Activated gamma-delta T cell treated with anti-CD3 and anti-CD28 coated beads, Interleukin-2, amount 50 U/mL, for 16 hours (primary cell): ENCODE measurements at places on chromosomes 11 and 22.

DNA sequence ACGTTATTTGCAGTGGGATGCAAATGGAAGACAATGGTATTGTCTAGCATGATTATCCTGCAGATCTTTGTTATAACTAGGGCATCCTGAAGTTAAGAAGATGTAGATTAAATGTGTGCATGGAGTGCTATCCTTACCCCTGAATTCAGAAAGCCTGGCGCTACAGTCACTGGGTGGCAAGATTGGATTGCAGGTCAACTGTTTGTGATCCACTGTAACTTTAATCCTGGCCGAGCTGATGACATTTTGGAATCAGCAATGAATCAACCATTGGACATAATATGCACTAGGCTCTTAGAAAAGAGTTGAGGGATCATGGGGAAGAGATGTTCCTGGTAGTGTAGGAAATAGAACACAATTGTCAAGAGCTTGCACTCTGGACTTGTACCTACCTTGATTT, 25.1 kb downstream of the SEZ6L start:
- no peak for DNase-seq

DNA sequence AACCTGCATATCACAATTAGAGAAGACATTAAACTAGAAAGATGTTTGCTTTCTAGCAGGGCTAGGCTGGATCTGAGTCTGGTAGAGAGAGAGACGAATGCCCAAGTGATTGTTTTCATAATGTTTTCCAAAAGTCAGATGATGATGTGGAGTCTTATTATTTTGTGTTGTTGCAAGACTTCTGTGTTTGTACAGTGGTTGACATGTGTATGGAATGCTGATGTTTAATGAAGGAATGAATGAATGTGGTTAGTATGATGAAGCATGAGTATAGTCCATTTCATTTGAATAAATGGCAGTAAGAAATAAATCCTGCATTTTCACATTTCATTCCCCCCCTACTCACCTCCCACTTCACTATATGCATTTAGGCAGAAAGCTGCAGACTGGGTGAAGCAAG, 69.6 kb downstream of the PPP2R1B start:
- DNase-seq = no peak

- DNase-seq = no peak
Observed at GRCh38 chr11:75514596-75514995, 11.1 kb downstream of the GDPD5 start.

- no peak for DNase-seq
Observed at GRCh38 chr11:45156741-45157140, 10.3 kb downstream of the PRDM11 start.

- no peak for DNase-seq
Observed at GRCh38 chr22:32058656-32059260, 15.7 kb downstream of the SLC5A1 start.

GRCh38 chr22:19143967-19144400, 467 bp downstream of the ESS2 start:
- DNase-seq = no peak

- DNase-seq = no peak
Observed at GRCh38 chr11:68206211-68206610, 6.9 kb downstream of the KMT5B start.

DNA sequence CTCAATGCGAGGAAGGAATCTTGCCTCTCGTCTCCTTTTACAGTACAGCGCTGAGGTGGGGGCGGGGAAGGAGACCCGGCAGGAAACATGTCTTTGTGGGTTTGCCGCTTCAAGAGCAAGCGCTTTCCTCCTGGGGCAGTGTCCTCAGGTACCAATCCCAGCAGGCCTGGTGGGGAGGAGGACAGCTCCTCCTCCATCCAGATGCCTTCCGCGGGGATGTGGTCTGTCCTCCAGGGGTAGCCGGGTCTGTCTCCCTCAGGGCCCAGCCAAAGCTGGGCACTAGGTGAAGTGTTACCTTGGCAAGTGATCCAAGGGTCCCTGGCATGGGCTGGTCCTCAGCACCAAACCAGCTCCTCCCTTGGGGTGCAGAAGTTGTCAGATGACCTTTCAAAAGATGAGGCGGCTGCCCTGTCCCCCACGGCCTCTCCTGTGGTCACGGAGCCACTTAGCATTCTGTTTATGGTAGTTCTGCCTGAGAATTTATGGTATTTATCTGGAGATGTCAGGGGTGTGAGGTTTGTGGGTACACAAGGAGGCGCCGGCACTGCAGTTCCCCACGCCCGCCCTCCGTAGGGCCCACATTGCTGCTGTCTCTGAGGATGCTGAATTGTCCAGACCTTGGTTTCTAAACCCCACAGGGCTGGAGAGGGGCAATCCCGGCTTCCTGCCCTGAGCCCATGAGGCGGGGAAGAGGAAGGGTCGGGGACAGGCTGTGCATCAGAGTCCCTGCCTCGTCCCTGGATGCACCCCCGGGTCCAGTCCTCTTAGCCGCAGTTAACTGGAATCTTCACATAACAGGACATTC, 93.5 kb upstream of the ANO1 start:
- DNase-seq = no peak

DNA sequence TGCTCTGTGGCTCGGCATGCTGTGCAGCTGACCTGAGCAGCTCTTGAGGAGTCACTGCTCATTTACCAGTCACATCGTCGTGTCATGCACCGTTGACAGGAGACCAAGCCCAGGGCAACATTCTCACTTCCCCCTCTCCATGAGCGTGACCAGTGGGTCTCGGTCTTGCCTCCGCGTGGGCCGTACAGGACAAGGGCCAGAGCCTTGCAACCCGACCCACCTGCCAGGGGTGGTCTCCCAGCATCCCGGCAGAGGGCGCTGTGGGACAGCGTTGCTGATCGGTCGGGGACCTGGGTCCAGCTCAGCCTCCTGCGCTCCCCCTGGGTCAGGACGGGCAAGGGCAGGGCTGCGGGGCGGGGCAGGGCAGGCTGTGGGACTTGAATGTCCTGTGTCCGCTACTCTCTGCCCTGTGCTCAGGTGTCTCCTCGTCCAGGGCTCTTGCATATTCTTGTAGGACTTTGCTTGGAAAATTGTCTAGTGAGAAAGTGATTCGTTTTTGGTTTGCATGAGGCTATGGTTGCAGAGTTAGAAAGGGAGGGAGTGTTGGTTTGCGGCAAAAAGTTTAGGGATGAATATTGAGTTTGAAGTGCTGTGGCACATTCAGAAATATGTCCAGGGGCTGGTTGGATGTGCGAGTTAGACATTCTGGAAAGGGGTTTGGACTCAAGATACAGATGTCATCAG, 16.2 kb downstream of the EIF4G2 start:
- peak; percentile 76 for DNase-seq

- no peak for DNase-seq
Observed at GRCh38 chr11:107562647-107563208, 2.8 kb downstream of the ALKBH8 start.

- no peak for DNase-seq
Observed at GRCh38 chr11:35917676-35918075, 26.2 kb upstream of the LDLRAD3 start.

DNA sequence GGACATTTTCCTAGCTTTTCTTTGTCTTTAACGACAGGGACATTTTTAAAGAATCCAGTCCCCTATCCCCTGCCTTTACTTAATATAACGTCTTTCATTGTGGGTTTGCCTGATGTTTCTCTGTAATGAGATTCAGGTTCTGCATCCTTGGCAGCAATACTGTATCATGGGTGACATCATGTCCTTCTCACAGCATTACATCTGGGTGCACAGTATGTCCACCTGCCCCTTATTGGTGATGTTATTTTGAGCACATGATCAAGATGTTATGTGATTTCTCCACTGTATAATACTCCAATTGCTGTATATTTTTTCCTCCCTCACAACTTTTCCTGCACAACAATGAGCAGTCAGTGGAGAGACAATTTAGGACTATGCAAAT, 9.7 kb upstream of the STK33 start:
- DNase-seq = no peak

DNA sequence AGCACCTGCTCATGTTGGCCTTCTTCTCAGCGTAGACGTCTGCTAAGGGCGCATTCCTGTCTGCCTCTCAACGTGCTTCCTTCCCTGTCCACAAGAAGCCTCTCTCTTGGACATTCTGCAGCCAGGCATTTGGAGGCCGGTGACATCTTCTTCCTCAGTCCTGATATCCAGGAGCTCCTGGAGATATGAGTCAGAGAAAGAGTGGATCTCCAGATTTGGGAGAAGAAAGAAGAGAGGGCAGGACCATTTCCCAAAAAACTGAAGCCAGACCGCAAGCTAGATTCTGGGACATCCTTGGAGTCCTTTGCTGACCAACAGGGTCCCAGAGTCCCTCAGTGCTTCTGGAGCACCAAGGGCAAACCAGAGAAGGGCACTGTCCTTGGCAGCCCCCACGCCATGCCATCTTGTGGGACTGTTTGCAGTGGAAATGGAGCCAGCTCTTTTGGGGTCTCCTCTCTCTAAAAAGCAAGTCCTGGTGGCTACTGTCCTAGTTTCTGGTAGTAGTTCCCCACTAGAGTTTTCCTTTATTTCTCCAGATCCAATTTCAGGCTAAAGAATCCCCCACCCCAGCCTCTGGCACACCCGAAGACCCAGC, 36.1 kb upstream of the SYT13 start:
- DNase-seq = no peak
